Activated CD8-positive, alpha-beta memory T cell treated with anti-CD3 and anti-CD28 coated beads, Interleukin-2, amount 10 ng/mL, durations not matched to agents 7 days and 5 days (primary cell): ENCODE measurements at places on chromosomes 1 and 21. TPM values are rescaled to one million over a fixed set of nuclear protein-coding genes. Genes with fewer than 3 reads are reported as not detected.

Gene LRRC38
- total RNA-seq = not detected

Gene FCGR2B
- 0.20 TPM for total RNA-seq

Gene IQGAP3
- 24.3 TPM for total RNA-seq

DNA sequence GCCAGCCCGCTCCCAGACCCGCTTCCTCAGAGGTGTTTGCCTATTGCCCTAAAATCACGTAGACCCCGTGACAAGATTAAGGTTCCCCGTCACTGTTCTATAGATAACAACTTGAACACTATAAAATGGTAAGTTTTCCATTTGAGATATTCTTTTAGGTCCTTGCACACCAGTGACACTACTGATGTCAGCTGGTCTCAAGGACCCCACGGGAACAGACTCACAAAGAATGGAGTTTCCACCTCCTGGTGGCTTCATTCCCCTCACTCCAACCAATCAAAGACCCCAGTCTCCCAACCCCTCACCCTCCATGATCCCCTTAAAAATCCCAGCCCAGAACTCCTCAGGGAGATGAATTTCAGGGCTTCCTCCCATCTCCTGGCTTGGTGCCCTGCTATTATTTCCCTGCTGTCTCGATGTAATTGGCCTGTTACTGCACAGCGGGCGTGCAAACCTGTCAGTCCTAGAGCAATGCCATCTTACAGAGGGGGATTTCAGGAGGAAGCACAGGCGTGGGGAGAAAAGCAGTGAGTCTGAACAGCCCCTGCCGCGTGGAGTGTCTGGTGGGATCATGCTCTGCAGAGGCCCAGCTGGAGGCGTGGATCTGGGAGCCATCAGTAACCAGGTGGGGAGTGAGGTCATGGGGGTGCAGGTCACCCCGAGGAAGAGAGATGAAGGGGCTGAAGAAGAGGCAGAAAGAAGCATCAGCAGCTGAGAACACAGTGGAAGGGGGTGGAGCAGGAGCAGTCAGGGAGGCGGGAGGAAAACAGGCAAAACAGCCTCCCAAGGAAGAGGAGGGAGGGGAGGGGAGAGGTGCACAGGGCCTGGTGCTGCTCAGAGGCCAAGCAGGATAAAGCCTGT lies 35.1 kb upstream of the LBR start:
- no peaks in the 10 kb centered on the region for H3K36me3 ChIP-seq
- H3K27ac ChIP-seq = peak overlapping the region; percentile 5
- no peak overlapping the region for H3K4me3 ChIP-seq
- peaks cover 68% of the 10 kb centered on the region for H3K4me1 ChIP-seq
- H3K27me3 ChIP-seq = no peaks in the 10 kb centered on the region

DNA sequence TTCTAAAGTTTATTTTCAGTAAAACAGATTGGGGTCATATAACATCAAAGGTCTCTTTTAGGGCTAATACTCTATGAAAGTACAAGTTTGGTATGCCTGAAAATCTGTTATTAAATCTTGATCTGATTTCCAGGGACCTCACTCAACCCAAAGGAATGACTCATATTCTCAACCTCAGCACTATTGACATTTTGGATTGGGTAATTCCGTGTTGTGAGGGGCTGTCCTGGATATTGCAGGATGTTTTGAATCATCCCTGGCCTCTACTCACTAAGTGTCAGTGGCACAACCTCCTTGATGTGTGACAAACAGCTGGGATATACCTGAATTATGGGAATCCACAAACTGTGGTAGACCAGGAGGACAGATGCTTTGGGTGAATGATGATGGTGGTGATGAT lies 51.5 kb upstream of the CYP2J2 start:
- no peak for DNase-seq
- H3K27me3 ChIP-seq = peaks cover 24% of the 10 kb centered on the region
- H3K27ac ChIP-seq = no peak overlapping the region
- no peaks in the 10 kb centered on the region for H3K4me1 ChIP-seq
- H3K36me3 ChIP-seq = no peaks in the 10 kb centered on the region

Gene IVL
- not detected for total RNA-seq

DNA sequence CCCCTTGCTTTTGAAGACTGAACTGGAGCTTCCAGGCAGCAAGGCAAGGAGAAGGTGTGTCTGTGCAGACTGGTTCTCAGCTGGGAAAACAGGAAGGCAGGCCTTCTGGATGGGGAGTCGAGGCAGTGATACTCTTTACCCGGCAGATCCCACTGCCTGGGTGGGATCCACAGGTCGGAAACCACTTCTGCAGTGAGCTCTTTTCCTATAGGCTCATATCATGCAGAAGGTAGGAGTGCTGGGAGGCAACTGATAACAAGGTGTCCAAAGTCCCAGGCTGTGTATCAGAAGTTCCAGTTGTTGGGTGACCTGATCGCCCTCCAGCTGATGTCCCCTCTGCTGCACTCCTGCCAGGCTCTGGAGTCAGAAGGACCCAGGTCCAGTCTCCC lies 17.1 kb downstream of the ACOT11 start:
- H3K4me3 ChIP-seq = no peak overlapping the region
- H3K36me3 ChIP-seq = no peaks in the 10 kb centered on the region
- no peak overlapping the region for H3K27ac ChIP-seq
- H3K27me3 ChIP-seq = no peaks in the 10 kb centered on the region

GRCh38 chr1:218705911-218706893 lies 361.1 kb downstream of the TGFB2 start:
- H3K27me3 ChIP-seq = no peaks in the 10 kb centered on the region
- H3K4me3 ChIP-seq = no peak overlapping the region
- H3K36me3 ChIP-seq = no peaks in the 10 kb centered on the region

- H3K36me3 ChIP-seq = no peaks in the 10 kb centered on the region
- DNase-seq = no peak
- H3K4me3 ChIP-seq = no peak overlapping the region
- H3K27me3 ChIP-seq = peaks cover 11% of the 10 kb centered on the region
- peaks cover 19% of the 10 kb centered on the region for H3K4me1 ChIP-seq
Observed at GRCh38 chr1:165481820-165482532, 37.0 kb upstream of the RXRG start.

Gene DSCAM
- not detected for total RNA-seq

Gene LCE1A
- total RNA-seq = not detected

DNA sequence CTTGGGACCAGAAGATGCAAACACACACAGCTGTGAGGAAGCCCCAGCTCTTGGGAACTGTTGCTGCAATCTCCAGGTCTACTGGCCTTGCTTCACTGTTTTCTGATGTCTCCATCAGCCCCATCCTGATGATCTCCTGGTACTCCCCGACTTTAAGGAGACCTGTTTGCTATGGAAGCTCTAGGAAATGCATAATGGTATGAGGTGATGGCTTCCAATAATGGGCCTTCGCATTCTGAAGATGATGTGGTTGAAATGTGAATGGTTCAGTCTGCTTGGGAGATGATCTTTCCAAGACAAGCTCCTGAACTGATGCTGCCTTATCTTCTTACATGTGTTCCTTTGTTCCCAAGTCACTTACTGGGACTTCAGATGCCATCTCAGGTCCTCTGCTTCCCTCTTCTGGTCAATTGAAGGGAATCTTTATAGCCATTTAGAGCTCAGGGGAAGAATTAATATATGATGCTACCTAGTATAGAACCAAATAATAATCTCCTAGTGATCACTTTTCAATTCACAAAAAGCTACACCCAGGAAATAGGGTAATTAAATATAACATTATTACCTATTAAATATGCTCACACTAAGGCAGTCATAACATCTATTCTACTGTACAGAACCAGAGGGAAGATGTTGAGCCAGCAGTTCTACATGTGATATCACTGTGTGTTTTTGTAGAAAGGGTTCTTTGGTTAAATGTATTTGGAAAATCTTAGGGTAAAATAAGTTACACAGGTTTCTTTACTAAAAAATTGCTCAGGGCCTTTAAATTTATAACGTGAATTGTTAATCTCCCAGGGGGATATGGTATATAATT lies 73.9 kb upstream of the VTCN1 start:
- H3K27me3 ChIP-seq = peaks cover 5% of the 10 kb centered on the region
- no peak overlapping the region for H3K4me3 ChIP-seq
- no peak for DNase-seq
- no peaks in the 10 kb centered on the region for H3K4me1 ChIP-seq

DNA sequence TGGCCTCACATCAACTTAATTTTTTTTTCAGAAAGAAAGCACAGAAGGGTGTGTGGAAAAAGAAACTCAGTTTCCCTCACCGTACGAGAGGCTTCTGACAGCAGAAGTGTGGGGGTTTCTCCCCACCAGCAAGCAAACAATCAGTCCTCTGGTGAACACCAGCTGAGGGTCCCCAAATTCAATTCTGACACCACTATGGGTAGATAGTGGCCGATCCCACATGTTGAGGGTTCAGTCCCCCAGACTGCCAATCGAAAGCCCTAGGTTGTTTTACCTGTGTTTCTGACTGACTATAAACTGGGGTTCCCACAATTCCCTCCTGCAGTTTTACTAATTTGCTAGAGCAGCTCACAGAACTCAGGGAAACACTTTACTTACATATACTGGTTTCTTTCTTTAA lies 2.1 kb downstream of the IFI6 start:
- H3K27ac ChIP-seq = peak overlapping the region; percentile 72
- no peaks in the 10 kb centered on the region for H3K27me3 ChIP-seq
- H3K36me3 ChIP-seq = peaks cover 60% of the 10 kb centered on the region
- DNase-seq = no peak
- H3K4me1 ChIP-seq = peaks cover 59% of the 10 kb centered on the region

DNA sequence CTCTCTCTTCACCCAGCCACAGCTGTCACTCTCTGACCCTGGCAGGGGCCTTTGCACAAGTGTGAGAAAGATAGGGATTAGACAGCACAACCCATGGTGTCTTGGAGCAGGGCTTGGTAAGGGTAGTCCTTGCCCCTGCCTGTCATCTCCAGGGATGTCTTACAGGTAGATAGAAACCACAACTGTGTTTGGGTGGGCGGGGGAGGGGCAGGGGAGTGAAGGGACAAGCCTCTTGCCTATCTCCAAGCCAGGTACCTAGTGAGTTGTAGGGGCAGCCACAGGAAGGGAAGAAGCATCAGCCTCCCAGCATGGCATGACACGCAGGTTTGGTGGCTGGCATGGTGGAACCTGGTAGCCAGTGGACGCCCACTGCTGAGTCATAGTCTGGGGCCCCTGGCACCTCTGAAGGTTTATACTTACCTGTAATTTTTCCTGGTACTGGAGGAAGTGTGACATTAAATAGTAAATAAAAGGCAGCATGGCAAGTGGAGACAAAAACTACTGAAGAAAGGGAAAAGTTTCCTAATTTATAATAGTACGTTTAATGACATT lies 97.5 kb downstream of the CLEC20A start:
- no peaks in the 10 kb centered on the region for H3K27me3 ChIP-seq
- no peaks in the 10 kb centered on the region for H3K4me1 ChIP-seq
- H3K36me3 ChIP-seq = no peaks in the 10 kb centered on the region
- DNase-seq = no peak
- H3K4me3 ChIP-seq = no peak overlapping the region

Gene NBPF26
- total RNA-seq = 41.0 TPM

Gene FCRLB
- total RNA-seq = 0.63 TPM

GRCh38 chr1:50266509-50266908 lies 156.7 kb downstream of the DMRTA2 start:
- no peaks in the 10 kb centered on the region for H3K27me3 ChIP-seq
- H3K27ac ChIP-seq = no peak overlapping the region
- DNase-seq = no peak
- H3K4me1 ChIP-seq = peaks cover 3% of the 10 kb centered on the region
- H3K36me3 ChIP-seq = no peaks in the 10 kb centered on the region

DNA sequence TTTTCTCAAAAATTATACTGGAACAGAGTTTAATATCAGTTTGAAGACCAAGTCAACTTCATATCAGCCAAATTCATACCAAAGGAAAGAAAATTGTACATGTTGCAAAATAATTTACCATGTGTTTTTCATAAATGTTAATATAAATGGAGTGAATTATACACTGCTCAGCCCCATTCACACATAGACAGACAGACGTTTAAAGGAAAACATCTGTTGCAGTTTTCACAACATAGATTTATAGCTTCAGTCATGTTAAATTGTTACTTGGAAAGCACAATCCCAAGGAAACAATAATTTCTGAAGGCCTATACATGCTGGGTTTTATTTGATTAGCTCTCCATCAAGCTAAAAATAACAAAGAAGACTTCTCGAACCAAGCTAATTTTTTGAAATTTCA lies 27.8 kb upstream of the HYI start:
- H3K27me3 ChIP-seq = peaks cover 25% of the 10 kb centered on the region
- no peak overlapping the region for H3K4me3 ChIP-seq
- peaks cover 7% of the 10 kb centered on the region for H3K4me1 ChIP-seq
- no peak for DNase-seq

DNA sequence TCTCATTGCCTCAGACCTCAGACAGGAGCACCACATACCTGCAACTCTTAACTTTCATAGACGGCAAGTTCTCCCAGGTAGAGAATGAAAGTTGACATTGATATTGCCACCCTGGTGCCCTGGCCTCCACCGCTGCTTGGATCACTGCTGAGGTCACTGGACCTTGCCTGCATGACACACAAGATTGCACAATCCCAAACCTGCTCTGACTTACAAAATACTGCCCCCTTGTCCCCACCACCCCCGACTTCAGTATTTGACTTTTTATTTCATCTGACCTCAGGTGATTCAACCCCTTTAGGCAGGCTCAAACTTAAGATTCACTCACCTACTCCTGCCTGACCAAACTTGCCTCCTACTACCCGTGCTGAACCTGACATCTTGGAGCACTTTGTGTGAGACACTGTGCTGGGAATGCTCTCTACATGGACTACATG lies 43.1 kb upstream of the S1PR1 start:
- H3K27me3 ChIP-seq = no peaks in the 10 kb centered on the region
- H3K36me3 ChIP-seq = peaks cover 13% of the 10 kb centered on the region
- DNase-seq = no peak
- H3K27ac ChIP-seq = no peak overlapping the region
- H3K4me3 ChIP-seq = no peak overlapping the region

GRCh38 chr21:42653231-42654061 lies at the start of gene PDE9A:
PDE9A (plus strand) TSS chr21:42653621; CDS start chr21:42653815, 194 bp downstream.
- H3K27me3 ChIP-seq = peaks cover 52% of the 10 kb centered on the region
- no peaks in the 10 kb centered on the region for H3K36me3 ChIP-seq
- peaks cover 11% of the 10 kb centered on the region for H3K4me1 ChIP-seq
- no peak within 1 kb of the TSS for H3K4me3 ChIP-seq
- H3K27ac ChIP-seq = no peak within 1 kb of the TSS

Gene KRTAP24-1
- not detected for total RNA-seq

DNA sequence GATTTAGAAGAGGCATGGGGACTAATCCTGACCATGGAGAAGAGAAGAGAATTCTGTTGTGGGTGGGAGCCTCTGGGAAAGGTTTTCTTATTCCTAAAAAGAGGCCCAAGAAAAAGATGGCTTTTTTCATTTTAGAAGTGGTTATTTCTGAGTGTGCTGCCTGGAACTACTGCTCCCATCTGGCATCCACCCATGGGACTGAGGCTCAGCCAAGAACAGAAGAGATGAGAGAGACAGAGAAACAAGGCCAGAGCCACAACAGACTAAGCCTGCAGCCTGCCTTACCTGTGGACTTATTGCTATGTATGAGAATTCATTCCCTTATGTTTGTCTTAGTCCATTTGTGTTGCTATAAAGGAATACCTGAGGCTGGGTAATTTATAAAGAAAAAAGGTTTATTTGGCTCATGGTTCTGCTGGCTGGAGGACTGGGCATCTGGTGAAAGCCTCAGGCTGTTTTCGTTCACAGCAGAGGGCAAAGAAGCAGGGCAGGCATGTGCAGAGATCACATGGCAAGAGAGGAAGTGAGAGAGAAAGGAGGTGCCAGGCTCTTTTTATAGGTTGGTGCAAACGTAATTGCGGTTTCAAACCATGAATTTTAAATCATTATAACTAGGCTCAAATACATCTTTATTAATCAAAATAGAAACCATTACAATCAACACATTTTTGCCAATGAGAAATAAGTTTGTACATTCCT lies 57.5 kb upstream of the PRDM2 start:
- no peaks in the 10 kb centered on the region for H3K4me1 ChIP-seq
- no peaks in the 10 kb centered on the region for H3K36me3 ChIP-seq
- DNase-seq = no peak
- H3K27me3 ChIP-seq = no peaks in the 10 kb centered on the region
